ENCODE measurements at places on chromosomes 11 and 22.

DNA sequence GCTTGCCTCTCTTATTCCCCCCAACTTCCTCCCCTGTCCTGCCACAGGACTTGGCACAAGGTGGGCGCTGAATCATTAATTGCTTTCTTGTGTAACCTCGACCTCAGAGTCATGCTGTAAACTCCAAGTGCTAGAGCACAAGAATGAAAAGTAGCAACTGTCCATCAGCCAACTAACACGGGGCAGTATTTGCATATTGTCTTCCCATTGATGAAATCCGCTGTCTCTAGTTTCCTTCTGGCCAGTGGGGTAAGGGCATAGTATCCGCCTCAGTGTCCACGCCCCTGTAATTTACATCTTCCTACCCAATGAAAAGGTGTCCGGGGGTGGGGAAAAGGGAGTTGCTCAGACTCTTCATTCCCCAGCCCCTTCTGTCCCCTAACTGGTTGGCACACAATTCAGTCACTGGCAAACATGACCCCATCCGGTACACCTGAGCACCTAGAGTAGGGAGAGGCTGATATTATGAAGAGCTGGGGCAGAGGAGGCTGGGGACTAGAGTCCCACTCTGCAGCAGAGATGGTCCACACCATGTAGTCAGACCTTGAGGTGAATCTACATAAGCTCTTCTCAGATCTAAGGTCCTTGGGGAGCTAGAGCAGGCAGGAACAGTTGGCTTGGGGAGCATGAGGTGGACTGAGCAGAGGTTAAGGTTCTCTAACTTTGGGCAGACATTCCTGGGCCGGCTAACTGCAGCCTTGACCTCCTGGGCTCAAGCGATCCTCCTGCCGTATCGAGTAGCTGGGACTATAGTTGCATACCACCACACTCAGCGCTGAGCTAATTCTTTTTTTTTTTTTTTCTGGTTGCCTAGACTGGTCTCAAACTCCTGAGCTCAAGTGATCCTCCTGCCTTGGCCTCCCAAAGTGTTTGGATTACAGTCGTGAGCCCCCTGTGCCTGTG is 6.8 kb upstream of the GGA1 start:
- peak; percentile 49 for DNase-seq

DNA sequence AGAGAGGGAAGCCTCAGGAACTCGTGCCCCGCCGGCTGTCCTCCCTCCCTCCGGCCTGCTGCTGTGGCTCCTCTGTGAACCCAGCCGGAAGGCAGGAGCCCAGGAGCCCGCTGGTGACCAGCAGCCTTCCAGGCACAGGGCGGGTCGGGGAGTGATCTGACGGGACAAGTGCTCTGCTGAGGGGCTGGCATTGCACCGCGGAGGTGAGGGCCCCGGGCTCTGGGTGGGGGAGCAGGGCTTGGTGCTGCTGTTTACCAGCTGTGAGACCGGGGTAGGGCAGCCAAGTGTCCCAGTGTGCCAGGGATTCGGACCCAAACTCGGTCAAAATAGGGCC is 53.3 kb downstream of the FLRT1 start:
- DNase-seq: no peak

DNA sequence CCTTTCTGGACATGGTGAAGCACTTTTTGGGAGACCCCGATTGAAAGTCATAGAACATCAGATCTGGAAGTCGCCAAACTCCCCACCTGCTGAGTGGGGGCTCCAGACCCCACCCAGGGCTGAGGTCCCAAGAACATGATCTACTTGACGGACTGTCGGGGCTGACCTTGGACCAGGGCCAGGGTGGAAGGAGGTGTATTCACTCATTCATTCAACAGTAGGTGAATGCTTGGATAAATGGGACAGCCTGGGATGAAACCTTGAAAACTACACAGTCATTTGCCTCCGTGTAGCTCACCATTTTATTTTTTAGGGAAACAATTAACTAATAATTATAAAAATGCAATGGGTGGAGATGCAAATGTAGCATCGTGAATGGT is 629.0 kb downstream of the BRD1 start:
- no peak for DNase-seq

- DNase-seq: no peak
These were observed 63.6 kb downstream of the CD82 start for GRCh38 chr11:44628730-44629700.

GRCh38 chr11:67289226-67289650 is at the start of gene ANKRD13D:
ANKRD13D (plus strand) TSS chr11:67289303; CDS start chr11:67289461, 158 bp downstream.
- DNase-seq: no peak

GRCh38 chr11:65069217-65069616 is 10.9 kb upstream of the NAALADL1 start:
- no peak for DNase-seq

DNA sequence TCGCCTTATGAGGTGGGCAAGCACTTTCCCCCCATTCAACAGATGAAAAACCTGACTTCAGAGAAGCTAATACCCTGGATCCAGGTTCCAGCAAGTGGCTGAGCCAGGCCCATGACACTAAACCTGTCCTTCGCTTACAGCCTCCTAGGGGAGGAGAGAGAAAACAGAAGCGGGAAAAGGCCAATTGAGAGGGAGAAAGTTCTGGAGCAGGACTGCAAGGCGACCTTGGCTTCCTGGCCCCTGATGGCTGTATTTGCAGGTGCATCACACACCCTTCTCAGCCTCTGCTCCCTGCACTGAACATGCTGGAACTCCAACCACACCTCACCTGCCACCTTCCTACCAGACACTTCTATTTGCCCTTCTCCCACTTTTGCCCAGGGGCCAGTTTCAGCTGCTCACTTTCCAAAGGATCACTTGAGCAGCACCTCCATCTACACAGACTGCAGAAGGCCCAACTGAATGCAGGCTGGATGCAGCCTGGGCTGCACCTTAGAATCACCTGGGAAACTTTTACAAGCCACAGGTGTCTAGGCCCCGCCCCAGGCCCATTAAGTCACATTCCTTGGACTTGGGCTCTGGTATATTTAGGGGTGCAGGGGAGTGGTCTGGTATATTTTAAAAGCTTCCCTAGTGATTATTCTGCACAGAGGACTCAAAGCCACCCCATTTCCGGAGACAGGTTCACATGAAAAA is 14.3 kb upstream of the ADA2 start:
- no peak for DNase-seq
